ENCODE measurements at places on chromosomes 7 and 10. TPM values are rescaled to one million over a fixed set of nuclear protein-coding genes. Genes with fewer than 3 reads are reported as not detected.
A peak's percentile ranks its signal among the peaks of the same experiment; 100 is the strongest.

- H3K4me3 ChIP-seq, result no peak overlapping the region
- H3K27ac ChIP-seq, result no peak overlapping the region
- peaks cover 30% of the 10 kb centered on the region for H3K36me3 ChIP-seq
- DNase-seq, result no peak
- H3K4me1 ChIP-seq, result no peaks in the 10 kb centered on the region
Measured at GRCh38 chr10:87761153-87761552, 56.9 kb downstream of the ATAD1 start.

DNA sequence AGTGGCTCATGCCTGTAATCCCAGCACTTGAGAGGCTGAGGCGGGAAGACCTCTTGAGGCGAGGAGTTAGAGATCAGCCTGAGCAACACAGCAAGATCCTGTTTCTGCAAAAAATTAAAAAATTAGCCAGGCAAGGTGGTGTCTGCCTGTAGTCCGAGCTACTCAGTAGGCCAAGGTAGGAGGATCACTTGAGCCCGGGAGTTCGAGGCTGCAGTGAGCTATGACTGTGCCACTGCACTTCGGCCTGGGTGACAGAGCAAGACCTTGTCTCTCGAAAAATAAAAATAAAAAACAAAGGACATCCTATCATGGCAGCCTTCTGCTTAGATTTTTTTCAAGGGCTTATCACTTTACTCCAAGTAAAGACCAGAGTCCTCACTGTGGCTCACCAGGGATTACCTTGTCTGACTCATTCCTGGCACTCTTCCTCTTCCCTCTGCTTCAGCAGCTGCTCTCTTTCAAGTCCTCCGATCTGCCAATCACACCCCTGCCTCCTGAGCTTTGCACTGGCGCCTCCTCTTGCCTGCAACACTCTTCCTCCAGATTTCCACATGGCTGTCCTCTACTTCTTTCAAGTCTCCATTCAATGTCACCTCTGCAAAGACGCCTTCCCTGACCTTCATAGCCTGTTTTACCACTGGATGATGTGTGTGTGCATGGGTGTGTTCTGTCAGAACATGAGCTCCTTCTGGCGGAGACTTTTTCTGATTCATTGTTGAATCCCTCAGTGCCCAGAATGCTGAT is 7.7 kb downstream of the PRTFDC1 start:
- no peak overlapping the region for H3K4me3 ChIP-seq
- DNase-seq, result no peak
- H3K27ac ChIP-seq, result no peak overlapping the region
- no peaks in the 10 kb centered on the region for H3K36me3 ChIP-seq
- H3K4me1 ChIP-seq, result no peaks in the 10 kb centered on the region

C1QL3 gene
- 0.35 TPM for total RNA-seq

GRCh38 chr7:51019191-51019844 is 236.6 kb upstream of the GRB10 start:
- no peak overlapping the region for H3K4me3 ChIP-seq
- H3K4me1 ChIP-seq, result no peaks in the 10 kb centered on the region
- DNase-seq, result no peak

GRCh38 chr10:21368022-21368582 is 157.4 kb downstream of the SKIDA1 start:
- H3K36me3 ChIP-seq, result no peaks in the 10 kb centered on the region
- peaks cover 38% of the 10 kb centered on the region for H3K4me1 ChIP-seq
- H3K27ac ChIP-seq, result peak overlapping the region; percentile 78
- no peaks in the 10 kb centered on the region for H3K27me3 ChIP-seq
- H3K4me3 ChIP-seq, result no peak overlapping the region

CPED1 gene
- total RNA-seq, result 3.2 TPM

DNA sequence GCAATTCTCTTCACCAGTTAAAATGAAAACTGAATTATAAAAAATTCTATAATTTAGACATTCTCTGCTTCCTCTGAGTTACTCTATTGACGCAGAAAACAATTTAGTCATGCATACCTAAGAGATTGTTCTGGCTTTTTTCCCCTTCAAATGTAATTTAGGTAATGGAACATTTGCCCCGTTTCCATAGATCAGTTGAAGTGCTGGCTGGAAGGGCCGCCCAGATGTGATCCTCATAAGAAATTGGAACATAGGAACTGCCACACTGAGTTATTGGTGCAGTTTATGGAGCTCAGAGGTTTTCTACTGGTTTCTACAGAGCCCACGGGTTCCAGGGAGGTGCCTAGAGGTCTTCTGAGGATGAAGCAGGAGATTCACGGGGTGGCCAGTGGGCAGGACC is 581.7 kb downstream of the SDK1 start:
- no peak overlapping the region for H3K27ac ChIP-seq
- H3K36me3 ChIP-seq, result no peaks in the 10 kb centered on the region
- DNase-seq, result no peak
- no peaks in the 10 kb centered on the region for H3K4me1 ChIP-seq
- no peaks in the 10 kb centered on the region for H3K27me3 ChIP-seq
- H3K4me3 ChIP-seq, result no peak overlapping the region

DNA sequence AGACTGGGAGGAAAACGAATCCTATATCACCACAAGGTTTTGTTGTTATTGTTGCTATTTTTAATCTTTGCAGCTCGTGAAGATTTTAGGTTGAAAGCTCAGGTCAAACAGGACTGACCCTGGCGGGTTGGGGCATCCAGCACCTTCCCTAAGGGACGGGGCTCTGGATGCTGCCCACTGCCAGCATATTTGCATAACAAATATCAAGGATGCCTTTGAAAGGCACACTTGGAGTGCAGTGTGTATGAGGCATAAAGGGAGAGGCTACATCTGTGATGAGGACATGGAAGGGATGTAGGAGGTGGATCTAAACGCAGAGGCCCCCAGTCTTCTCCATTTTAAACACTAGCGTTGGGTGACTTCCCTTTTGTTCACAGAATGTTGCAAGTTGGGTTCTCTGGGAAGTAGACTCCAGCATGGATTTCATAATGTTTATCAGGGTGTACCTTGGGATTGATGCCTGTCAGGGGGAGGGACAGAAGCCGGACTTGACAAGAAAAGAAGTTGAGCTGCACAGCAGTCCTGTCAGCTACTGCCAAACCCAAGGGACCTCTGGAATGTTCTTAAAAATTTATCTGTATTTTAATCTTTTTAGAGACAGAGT is 181.1 kb upstream of the IMMP2L start:
- DNase-seq, result no peak
- no peaks in the 10 kb centered on the region for H3K4me1 ChIP-seq
- no peaks in the 10 kb centered on the region for H3K36me3 ChIP-seq
- no peak overlapping the region for H3K27ac ChIP-seq
- H3K4me3 ChIP-seq, result no peak overlapping the region
- no peaks in the 10 kb centered on the region for H3K27me3 ChIP-seq

DNA sequence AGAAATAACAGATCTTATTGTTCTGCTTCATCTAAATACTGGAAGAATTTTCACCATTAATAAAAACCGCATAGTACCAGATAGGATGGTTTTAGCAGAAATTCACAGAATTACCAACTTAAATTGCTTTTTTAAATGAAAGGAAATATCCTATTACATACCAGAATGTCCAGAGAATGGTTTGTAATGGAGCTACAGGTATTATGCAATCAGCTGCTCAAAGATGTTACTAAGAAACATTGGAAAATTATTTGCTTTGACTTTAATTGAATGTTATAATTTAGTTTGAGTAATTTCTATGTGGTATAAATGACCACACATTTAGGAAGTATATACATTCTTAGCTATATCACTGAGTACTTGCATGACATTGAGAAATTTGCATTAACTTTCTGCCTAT is 338.3 kb downstream of the ETV1 start:
- no peak overlapping the region for H3K4me3 ChIP-seq
- H3K27me3 ChIP-seq, result no peaks in the 10 kb centered on the region
- DNase-seq, result no peak
- H3K27ac ChIP-seq, result no peak overlapping the region
- no peaks in the 10 kb centered on the region for H3K36me3 ChIP-seq

DNA sequence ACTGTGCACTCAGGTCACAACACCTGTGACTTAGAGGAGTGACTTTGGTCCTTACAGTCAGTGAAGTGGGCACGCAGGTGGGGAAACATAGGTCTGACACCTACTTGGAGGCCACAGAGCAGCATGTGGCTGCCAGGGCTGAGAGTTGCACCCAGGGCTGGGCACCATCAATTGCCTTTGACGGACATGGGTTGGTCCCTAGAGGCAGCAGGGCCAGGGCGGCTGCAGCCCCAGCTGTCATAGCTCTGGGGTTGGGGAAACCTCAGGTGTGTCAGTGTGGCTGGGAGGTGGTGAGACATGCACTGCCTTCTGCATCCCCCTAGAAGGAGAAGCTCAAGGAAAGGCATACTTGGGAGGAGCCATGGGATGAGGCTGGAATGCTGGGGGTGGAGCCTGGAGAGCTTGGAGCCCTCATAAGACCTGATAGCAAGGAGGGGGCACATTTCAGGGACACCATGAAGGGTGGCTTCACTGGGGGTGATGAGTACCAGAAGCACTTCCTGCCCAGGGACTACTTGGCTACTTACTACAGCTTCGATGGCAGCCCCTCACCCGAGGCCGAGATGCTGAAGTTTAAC is at the start of gene INMT:
Gene INMT, plus strand, starts transcription at position 440 of the 578 bp plus-strand sequence. Its CDS starts 16 bp downstream, at position 456.
- no peaks in the 10 kb centered on the region for H3K36me3 ChIP-seq
- no peak within 1 kb of the TSS for H3K27ac ChIP-seq
- H3K4me1 ChIP-seq, result peaks cover 14% of the 10 kb centered on the region

DNA sequence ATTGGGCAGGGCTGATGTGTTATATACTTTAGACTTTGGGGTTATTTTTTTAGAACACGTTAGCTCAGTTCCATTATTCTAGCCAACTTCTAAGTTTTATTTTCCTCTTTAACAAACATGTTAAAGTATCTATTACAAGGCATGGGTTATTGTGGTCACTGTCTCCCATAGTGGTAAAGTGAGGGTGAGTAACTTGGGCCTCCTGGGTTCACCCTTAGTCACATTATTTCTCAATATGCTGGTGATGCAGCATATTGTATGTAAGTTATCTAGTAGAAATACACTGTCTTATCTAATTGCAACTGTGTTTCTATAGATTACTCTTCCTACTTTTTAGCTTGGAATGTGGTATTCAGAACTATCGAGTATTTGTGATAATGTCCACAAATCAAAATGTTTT is 65.9 kb downstream of the BBS9 start:
- H3K4me3 ChIP-seq, result no peak overlapping the region
- no peak for DNase-seq
- peaks cover 7% of the 10 kb centered on the region for H3K4me1 ChIP-seq
- H3K27ac ChIP-seq, result no peak overlapping the region
